GOT3 (cell line): ENCODE measurements at places on chromosomes 5 and 9.

GRCh38 chr9:117028103-117028858 lies 341.2 kb downstream of the TRIM32 start:
- no peak for DNase-seq

- no peak for DNase-seq
Observed at GRCh38 chr9:127223266-127223665, 41.3 kb upstream of the GARNL3 start.

GRCh38 chr5:89869346-89869745 lies 540.2 kb downstream of the CETN3 start:
- no peak for DNase-seq

DNA sequence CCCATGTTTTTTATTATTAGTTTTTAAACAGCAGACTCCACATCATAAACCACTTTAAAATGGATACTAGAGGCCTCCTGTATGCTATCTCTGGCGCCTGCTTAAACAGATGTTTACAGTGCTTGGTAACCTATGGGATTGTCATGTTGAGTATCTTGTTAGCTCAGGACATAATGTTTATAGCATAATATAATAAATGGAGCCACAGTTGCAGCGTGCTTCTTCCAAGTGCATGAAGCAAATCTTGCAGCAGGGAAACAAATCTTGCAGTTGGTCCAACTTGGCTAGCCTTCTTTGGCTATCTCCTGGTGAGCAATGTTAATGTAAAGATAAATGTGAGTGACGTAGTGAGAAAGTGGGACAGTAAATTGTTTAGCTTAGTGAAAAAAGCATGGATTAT lies 2.8 kb downstream of the GHR start:
- no peak for DNase-seq

- no peak for DNase-seq
Observed at GRCh38 chr9:109935406-109936087, 155.5 kb downstream of the PALM2AKAP2 start.
